Naive thymus-derived CD4-positive, alpha-beta T cell (primary cell): ENCODE measurements at places on chromosomes 7 and 10.

DNA sequence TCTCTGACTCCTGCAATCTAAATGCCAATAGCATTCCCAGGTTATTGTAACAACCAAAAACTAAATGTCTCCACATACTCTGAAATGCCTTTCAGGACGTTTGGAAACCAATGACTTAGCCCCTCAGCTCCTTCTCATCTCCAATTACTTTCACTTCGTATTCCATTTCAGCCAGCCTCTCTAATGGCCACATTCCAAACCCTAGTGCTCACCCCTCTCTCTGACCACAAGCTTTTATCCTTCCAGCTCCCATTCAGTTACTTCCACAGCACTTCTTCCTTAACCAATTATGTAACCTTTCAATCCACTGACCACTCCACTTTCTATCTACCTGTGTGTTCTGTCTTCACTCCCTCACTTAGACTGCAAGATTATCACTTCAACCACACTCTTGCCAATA, 4.3 kb downstream of the NOC3L start:
- no peak for DNase-seq

DNA sequence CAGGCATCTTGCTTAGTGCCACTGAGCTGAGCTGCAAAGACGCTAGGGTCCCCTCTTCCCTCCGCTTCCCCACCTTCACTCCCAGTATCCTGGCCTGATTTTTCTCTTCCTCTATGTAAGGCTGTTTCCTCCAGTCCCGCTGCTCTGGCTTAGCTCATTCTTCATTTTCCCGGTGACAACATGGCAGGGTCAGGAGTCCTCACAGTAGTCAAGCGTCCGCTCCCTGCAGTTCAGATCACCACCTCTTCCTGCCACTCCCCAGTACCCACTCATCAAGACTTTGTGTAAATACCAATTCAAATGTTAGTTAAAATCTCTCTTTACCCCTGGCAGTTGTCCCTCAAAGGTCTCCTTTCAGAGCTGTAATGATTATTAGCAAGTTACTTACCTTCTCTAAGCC, 650.4 kb upstream of the CELF2 start:
- DNase-seq = no peak

DNA sequence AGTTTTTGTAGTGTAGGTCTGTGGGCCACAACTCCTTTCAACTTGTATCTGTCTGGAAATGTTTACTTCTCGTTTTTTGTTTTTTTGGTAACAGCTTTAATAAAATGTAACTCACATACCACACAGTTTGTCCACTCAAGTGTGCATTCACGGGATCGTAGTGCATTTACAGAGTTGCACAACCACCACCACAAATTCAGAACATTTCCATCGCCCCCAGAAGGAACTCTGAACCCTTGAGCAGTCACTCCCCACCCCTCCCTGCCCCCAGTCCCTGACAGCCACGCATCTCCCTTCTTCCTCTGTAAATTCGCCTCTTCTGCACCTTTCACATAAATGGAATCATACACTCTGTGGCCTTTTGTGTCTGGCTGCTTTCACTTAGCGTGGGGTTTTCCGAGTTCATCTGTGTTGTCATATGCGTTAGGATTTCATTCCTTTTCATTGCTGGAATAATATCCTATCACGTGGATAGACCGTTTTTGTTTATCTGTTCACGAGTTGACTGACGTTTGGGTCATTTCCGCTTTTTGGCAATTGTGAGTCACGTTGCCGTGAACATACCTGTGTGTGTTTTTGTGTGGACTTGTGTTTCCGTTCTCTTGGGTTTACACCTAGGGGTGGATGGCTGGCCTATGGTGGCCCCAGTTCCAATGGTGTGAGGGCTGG, 10.3 kb downstream of the JAKMIP3 start:
- no peak for DNase-seq

DNA sequence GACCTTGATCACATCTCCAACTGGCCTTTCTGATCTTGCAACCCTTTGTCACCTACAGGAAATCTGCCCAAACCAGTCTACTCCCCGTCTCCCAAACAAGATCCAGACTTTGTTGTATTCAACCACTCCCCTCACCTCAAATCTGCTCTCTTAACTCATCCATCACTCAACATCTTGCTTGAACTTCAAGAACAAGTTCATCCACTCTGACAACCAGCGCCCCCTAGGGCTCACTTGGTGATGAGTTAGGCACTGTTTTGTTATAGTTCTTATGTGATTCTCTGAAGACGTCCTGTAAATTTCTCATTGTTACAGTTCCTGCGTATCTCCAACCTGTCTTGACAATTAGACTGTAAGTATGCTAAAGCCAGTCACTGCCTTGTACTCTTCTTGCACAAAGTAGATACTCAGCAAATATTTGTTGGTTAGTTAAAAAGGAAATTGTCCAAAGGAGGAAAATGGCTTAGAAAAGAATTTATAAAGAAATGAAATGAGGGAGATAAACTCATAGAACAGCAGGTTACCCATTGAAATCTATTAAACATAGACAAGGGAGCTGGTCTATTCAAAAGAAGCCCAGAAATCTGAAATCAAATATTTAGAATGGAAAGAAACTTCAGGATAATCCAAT, 5.3 kb downstream of the FRMD4A start:
- DNase-seq = peak; percentile 33

- DNase-seq = no peak
Observed at GRCh38 chr7:28375729-28376128, 36.6 kb upstream of the CREB5 start.

GRCh38 chr10:92387289-92387940, 96.4 kb downstream of the MARCHF5 start:
- DNase-seq = no peak

- DNase-seq = no peak
Observed at GRCh38 chr10:61565819-61566560, 96.7 kb upstream of the CABCOCO1 start.

GRCh38 chr10:113732966-113733365, 18.5 kb upstream of the PLEKHS1 start:
- DNase-seq = no peak

GRCh38 chr7:6071406-6071805, 40.2 kb downstream of the ANKRD61 start:
- DNase-seq = no peak

- DNase-seq = no peak
Observed at GRCh38 chr10:88388324-88388723, 194.8 kb downstream of the RNLS start.

DNA sequence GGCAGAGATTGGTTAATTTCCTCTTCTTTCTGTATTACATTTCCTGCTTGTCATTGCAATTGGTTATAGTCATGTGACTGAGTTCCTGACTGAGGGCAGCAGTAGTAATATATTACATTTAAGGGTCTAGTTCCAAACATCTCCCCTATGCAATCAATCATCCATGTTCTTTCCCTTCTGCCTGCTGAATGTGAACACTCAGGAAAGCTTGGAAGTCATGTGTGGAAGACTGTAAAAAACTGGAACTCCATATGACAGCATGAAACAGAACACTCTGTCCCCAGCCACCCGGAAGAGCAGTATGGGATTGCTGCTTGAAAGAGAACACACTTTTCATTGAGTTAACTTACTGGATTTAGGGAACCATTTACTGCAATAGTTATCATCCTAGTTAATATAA, 459.7 kb upstream of the SEMA3A start:
- no peak for DNase-seq

GRCh38 chr10:87750817-87751216, 67.2 kb downstream of the ATAD1 start:
- DNase-seq = no peak

DNA sequence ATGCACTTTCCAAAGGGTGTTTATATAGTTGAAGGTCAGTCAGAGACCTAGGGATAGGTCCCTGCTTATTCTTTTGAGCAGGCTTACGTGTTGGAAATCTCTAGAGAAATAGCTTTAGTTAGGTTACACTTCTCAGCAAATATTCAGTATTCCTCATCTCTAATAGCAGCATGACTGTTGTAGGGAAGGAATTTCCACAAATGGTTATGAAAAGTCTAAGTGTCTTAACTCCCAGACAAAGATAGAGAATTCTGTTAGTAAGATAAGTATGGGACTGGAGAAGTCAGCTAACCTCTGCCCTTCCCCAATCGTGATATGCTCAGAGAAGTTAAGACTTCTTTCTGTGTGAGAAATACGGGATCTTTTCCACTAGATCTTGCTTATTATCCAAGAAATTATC, 16.5 kb downstream of the SGPL1 start:
- DNase-seq = no peak

DNA sequence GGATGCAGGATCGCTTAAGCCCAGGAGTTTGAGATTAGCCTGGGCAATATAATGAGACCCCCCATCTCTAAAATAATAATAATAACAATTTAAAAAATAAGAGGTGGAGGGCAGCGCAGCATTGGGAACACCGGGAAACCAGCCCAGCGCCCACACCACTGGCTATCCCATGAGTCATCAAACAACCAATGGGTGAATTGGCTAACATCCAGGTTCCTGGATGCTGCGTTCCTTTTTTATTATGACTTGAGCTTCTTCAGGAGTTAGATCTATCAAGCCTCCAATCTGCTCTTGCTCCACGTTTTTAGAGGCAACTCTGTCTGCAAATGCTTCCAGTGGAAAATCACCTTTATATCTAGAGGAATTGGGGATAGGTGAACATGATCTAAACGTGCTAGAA, 10.0 kb upstream of the LRRC4 start:
- no peak for DNase-seq

DNA sequence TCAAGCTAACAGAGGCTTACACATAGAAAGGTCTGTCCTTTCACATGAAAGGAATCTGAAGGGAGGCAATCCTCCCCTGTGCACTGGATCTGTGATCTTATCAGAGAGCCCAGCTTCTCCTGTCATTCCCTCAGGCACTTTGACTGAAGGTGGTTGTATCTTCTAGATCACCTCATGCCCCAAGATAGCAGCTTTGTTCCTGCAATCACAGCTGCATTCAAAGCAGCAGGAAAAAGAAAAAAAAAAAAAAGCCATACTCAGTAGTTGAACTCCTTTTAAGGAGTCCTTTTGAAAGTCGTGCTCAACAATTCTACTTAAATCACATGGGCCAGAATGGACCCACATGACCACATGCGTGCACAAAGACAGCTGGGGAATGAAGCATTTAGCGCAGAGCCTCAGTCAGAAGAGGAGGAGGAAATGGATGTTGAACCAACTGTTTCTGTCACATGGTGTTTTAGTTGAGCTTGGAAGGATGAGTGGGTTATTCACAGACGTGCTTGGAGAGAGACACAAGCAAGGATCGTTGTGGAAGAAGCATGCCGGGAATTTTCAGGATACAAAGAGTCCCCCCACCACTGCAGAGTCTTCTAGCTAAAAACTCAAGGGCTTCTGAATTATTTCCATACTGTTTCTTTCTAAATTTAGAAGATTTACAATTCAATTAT, 13.0 kb upstream of the PFKP start:
- no peak for DNase-seq

GRCh38 chr7:53422291-53422690, 386.9 kb downstream of the POM121L12 start:
- no peak for DNase-seq
